Cardiac muscle cell (in vitro differentiated cells and primary cell): ENCODE measurements at places on chromosomes 12 and 14. TPM values are rescaled to one million over a fixed set of nuclear protein-coding genes. Genes with fewer than 3 reads are reported as not detected.
A peak's percentile ranks its signal among the peaks of the same experiment; 100 is the strongest.

RFX4 gene
- polyA plus RNA-seq: not detected in 2 replicates

- no peak for DNase-seq
These were observed 2.2 kb downstream of the BCL2L2 start for GRCh38 chr14:23308721-23309445.

DNA sequence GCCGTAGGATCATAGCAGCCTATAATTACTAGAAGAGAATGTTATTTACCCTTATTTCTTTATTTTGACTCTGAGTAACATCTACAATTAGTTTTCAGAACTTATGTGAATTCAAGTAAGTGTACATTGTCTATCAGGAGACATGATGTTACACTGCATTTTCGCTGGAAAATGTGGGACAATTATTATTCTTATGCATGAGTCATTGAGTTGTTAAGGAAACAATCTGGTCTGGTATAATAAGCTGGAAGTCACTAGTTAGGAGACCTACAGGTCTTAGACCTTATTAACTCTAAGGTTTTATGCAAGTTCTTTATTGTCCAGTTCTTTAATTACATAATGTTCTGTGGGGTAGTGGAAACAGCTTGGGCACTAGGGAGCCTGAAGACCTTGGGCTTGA lies 5.8 kb downstream of the KTN1 start:
- no peak for DNase-seq

NXPH4 gene
- 0.27 and 0.61 TPM in 2 replicates for polyA plus RNA-seq

- no peak for DNase-seq
These were observed 103.3 kb downstream of the BCAT1 start for GRCh38 chr12:24845615-24846014.

KRT85 gene
- not detected in 2 replicates for polyA plus RNA-seq

DNA sequence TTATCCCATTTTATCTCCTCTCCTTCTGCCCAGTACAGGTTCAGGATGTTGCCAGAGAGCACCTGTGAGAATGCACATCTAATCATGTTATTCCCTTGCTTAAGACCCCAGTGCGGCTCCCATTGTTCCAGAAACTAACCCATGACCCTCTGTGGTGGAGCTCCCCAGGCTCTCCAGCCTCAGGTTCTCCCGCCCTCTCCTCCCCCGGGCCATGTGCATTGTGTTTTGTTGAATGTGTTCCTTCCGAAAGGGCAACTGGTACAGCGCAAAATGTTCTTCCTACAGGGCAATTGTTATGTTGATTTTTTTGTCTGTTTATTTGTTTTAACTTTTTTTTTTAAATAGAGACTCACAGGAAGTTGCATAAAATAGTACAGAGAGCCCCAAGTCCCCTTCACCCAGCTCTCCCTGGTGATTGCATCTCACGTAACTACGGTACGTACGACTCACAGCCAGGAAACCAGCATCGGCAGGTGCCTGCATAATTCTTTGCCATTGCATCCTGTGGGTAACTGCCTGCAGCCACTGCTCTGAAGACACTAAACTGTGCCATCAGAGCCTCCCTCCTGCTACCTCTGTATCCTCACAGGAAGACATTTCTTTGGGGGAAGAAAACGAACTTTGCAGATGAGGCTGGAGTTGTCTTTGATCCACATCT lies 31.2 kb downstream of the TMEM132C start:
- DNase-seq: no peak

MEG3 gene
- not detected in 2 replicates for polyA plus RNA-seq

GRCh38 chr12:65667932-65668331 lies 156.4 kb upstream of the HMGA2 start:
- DNase-seq: no peak

RNASE7 gene
- not detected in 2 replicates for polyA plus RNA-seq

LRTM2 gene
- polyA plus RNA-seq: not detected in 2 replicates

BEGAIN gene
- not detected in 2 replicates for polyA plus RNA-seq

LTBP2 gene
- polyA plus RNA-seq: 1.5 and 2.0 TPM in 2 replicates

DNA sequence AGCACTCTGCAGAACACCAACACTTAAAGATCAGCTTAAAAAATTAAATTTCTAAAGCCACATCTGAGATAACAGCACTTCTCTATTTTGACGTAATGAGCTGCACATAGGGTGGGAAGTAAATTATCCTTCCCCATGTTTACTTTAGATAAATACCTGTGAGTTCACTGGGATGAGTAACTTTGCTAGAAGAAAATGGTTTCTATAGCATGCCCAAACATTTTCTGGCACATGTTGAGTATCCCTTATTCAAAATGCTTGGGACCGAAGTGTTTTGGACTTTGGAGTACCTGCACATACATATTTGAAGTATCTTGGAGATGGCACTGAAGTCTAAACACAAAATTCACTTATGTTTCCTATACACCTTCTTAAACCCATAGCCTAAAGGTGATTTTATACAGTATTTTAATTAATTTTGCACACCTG lies 6.6 kb downstream of the SLC38A2 start:
- DNase-seq: no peak

DNA sequence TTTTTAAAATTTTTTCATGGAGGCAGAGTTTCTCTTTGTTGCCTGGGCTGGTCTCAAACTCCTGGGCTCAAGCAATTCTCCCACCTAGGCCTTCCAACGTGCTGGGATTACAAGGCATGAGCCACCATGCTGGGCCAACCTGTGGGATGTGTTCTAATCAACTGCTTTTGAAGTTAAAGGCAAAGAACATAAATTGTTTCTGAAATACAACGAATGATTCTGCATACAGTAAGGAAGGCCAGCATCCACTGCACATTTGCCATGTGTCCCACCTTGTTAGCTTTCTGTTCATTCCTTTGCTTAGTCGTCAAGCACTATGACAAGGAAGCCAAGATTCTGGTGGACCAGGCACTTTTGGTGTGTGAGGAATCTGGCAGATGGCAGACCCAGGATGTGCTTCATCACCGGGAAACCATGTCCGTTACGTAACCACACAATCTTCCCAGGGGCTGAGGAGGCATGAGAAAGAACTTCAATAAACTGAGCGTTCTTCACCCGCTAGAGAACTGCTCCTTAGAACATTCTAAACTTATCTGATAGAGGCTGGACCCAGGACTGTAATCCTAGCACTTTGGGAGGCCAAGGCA lies 24.5 kb downstream of the MOK start:
- DNase-seq: peak; percentile 97

DNA sequence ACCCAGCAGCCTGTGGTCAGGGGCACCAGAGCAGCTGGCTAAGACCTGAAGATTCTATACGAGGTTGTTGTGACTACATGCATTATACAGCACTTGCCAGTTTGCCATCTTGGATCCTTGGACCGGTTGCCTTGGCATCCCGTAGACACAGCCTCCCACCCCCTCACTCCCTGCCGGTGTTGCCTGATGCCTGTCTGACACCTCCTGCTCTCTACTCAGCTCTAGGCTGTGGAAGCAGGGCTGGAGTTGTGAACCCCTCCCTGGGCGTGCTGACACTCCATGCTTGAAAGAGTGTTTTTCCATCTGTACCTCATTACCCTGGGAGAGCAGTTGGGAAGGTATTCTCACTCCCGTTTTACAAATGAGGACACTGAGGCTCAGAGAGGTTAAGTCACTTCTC lies 2.5 kb downstream of the CHGA start:
- no peak for DNase-seq

GRCh38 chr12:111764120-111764821 lies 2.5 kb upstream of the ALDH2 start:
- no peak for DNase-seq

GRCh38 chr14:26414926-26415325 lies 182.9 kb downstream of the NOVA1 start:
- DNase-seq: no peak
